Suppressor macrophage treated with lipopolysaccharide for 1 hour (primary cell): ENCODE measurements at places on chromosomes 1 and 21.

DNA sequence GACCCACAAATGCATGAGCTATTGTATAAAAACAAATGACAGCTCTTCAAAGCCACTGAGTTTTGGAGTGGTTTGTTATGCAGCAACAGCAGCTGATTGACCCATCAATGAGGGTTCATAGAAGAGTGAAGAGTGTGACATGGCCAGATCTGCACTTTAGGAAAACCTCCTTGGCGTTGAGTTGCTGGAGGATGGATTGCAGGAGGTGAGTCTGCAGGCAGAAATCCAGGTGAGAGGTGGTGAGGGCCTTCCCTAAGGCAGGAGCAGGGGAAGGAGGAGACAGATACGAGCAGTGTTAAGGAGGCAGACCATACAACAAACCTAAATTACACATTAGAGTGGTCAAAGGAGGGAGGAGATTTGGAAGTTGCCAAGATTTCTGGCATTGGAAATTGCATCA, 169.3 kb upstream of the CSF3R start:
- no peak for DNase-seq

GRCh38 chr21:40049031-40049930, 182.0 kb downstream of the PCP4 start:
- DNase-seq = peak; percentile 20

- DNase-seq = no peak
Measured at GRCh38 chr1:29539971-29540370, 303.6 kb downstream of the PTPRU start.

DNA sequence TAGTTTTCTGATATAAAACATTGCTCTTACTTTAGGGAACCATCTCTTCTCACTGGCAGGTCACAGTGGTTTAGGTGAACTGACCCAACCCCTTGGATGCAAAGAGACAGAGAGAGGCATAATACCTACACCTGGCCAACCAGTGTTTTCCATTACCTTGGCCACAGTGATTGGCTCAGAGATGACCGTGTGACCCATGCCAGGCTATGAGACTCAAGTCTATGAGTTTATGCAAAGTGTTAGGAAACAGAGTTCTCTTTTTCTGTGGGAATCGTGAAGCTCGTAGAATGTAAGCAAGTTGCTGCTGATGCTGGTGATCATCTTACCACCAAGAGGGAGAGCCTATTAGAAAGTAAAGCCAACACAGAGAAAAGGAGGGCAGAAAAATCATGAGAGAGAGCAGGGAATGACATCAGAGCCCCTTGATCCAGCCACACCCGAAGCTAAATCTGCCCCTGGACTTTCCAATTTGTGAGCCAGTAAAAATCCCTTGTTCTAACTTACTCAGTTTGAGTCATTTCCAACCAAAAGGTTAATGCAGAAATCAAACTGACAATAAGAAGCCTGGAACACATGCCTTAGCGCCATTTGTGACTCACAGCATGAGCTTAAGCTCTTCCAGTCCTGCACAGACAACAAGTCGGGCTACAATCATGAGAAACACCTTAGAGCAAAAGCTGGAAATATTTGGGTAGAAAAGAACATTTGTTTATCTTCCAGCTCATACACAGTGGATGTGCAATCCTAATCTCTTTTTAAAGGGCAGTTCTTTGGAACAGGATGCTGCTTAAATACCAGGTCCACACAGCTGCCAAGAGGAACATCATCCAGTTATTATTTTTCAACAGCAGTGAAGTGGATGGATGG, 81.3 kb upstream of the KAZN start:
- DNase-seq = peak; percentile 44

- DNase-seq = no peak
Measured at GRCh38 chr1:178918955-178919354, 48.1 kb upstream of the ANGPTL1 start.

GRCh38 chr1:118250232-118250631, 65.2 kb upstream of the SPAG17 start:
- no peak for DNase-seq

- peak; percentile 63 for DNase-seq
Measured at GRCh38 chr1:11804666-11805421, 920 bp downstream of the MTHFR start.

GRCh38 chr1:27489501-27489972, 430 bp downstream of the WASF2 start:
- DNase-seq = no peak

GRCh38 chr21:35854281-35854680, 206.0 kb downstream of the SETD4 start:
- no peak for DNase-seq

DNA sequence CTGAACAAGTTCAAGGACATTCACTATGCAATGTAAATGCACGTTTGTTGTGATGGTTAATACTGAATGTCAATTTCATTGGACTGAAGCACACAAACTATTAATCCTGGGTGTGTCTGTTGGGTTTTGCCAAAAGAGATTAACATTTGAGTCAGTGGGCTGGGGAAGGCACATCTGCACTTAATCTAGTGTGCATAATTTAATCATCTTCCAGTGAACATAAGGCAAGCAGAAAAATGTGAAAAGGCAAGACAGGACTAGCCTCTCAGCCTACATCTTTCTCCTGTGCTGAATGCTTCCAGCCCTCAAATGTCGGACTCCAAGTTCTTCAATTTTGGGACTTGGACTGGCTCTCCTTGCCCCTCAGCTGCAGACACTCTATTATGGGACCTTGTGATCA, 40.1 kb downstream of the PRPF38A start:
- DNase-seq = no peak

DNA sequence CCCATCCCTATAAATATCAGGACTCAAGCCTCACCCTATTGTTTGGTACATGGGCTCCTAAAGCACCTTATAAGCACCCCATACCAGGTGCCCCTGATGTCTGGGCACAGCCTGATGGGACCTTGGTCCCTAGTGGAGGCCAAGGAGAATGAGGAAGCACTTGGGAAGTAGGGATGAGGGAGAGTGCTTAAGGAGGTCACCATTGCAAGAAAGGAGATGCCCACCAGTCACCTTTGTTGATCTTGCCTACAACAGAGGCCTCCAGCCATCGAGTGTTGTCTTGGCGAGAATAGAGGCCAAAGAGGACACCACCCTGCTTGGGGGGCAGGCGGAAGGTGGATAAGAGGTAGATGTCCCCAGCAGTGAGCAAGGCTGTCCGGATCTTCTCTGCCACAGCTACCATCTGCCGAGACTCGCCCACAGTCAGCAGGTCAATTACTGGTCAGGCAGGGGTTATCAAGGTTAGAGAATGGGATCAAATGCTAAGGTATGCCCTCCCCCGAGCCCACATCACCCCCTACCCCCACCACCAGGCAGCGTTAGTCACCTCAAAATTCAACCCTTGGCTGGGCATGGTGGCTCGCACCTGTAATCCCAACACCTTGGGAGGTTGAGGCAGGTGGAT, 1.6 kb downstream of the THBS3 start:
- DNase-seq = no peak

GRCh38 chr1:214801191-214801590, 198.2 kb downstream of the CENPF start:
- DNase-seq = no peak
